Kidney (tissue), 22 donors: ENCODE measurements at places on chromosomes 2 and 18. TPM values are rescaled to one million over a fixed set of nuclear protein-coding genes. Genes with fewer than 3 reads are reported as not detected.

The SCN3A gene
- 6.3 TPM for total RNA-seq

The ANKRD29 gene
- total RNA-seq = 4.9 TPM

The SULT1C2 gene
- 67.4 TPM for total RNA-seq

The PCARE gene
- total RNA-seq = not detected

The MOCOS gene
- 5.8 TPM for total RNA-seq

The FAM210A gene
- 13.7 TPM for total RNA-seq

The LDLRAD4 gene
- 42.3 TPM for total RNA-seq

The GORASP2 gene
- total RNA-seq = 70.4 TPM

The LRP1B gene
- 1.2 TPM for total RNA-seq

DNA sequence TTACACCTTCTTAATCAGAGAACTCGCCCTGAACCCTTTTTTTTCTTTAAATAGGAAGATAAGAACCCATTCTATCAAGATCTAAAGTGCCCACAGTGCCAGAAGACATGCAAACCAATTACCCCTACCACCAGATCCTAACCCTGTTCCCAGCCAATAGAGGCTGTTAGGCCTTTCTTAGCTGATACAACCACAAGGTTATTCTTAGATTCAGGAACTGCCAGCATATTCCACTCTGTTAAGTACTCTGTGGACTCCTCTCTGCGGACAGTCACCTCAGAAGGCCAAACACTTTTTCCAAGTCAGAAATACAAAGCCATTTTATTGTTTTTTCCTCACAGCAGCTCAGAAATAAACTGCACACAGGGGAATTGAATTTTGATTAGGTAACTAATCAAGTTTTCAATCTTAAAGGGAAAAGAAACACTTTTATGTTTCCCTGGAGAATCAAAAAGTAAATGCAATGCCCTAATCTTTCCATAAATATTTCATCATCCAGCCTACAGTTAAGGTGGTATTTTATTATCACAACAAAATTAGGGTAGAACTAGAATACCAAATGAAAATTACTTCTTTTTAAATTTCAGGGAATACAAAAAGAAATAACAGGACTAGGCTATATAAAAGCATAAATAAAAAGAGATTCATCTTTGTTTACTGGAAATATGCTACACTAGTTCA is 111.4 kb downstream of the NBAS start:
- DNase-seq = peak; percentile 5

DNA sequence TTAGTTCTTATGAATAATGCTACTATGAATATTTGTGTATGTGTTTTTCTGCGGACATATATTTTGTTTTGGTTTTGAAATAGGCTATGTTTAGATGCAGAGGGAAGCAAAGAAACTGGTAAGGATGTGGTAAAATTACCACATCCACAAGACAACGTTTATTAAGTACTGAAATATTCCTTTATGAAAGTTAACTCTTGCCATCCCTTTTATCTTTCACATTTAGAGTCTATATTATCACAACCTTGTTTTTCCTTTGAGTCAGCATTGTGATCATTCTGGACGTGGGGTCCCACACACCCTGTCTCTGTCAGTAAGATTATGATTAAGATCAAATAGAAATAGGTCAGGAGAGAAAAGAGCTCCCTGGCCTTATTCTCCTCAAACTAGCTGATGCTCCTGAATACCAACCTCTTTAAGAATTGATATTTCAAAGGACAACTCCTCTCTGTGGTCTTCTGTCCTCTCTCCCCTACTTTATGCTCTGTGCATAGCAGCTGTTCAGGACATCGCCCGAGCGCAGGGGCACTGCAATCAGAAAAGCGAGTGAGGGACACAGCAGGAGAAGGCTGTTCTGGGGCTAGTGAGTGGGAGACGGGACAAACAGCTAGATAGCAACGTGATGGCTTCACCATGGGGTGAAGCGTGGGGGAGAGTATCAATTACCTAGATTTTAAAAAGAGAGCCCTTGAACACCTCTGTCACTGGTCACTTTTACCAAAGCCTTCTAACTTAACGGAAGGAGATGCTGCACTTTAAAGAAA is 12.2 kb downstream of the METAP1D start:
- DNase-seq = no peak

GRCh38 chr18:78926243-78926615 is 53.4 kb upstream of the SALL3 start:
- no peak for DNase-seq

- no peak for DNase-seq
Observed at GRCh38 chr18:28136071-28136470, 40.9 kb downstream of the CDH2 start.

DNA sequence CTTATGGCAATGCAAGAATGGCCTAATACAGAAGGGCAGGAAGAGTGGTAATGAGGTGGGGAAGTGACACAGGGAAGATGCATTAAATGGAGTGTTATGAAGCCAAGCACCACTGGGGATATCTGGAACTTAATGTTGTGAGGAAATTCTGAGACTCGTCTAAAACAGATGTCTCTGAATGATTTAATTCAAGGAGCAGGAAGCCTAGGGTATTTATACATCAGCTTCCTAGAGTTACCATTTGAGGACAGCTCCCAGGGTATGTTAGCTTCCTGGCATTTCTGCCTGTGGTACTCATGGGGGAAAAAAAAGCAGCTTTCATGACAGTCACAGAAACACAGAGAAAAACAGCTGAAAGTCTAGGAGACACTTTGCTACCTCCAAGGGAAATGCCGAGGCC is 989.5 kb downstream of the CBLN2 start:
- no peak for DNase-seq

DNA sequence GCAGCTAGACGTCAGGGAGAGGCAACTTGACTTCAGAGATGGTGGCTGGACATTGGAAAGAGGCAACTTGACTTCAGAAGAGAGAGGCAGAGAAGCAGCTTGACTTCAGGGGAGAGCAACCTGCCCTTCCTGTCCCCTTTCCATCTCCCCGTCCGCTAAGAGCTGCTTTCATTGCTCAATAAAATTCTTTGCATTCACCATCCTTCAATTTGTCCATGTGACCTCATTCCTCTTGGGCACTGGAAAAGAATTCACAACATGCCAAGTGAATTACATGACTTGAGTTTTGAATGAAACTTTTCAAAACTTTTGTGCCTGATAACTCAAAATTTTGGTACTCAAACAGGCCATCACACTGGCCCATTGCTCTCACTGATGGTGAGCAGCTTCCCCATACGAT is 158.9 kb downstream of the DPP4 start:
- DNase-seq = no peak

DNA sequence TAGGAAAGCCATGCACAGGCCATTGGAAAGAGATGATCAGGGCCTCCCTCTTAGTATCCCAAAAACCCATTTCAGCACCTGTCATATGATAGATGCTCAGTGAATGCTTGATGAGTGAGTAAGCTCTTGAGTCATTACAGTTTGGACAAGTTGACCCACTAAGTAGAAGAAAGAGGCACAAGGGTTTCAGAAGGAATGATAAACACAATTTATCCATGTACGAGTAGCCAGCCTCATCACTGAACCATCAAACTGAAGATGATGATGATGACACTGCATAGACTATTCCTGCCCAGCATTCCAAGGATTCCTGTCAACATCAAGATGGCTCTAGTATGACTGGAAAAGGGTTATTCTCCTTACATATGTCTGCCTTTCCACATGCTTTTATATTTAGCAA is 596.0 kb downstream of the BCL11A start:
- no peak for DNase-seq

DNA sequence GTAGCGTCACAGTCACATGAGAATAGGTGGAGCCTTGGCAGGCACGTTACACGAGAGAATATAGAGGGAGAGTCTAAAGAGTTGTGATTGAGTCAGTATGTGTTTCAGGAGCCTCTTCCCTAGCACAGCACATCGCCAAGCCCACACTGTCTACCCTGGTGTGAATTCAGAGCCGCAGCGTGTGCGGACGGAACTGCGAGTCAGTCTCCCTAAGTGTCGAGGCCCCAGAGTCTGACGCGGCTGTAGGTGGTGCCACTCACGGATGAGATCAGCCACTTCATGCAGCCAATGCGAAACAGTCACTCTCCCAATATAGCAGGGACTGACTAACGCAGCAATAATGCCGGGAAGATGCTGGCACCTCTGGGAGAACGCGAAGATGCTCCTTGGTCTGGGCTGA is 587.3 kb upstream of the ID2 start:
- DNase-seq = no peak

DNA sequence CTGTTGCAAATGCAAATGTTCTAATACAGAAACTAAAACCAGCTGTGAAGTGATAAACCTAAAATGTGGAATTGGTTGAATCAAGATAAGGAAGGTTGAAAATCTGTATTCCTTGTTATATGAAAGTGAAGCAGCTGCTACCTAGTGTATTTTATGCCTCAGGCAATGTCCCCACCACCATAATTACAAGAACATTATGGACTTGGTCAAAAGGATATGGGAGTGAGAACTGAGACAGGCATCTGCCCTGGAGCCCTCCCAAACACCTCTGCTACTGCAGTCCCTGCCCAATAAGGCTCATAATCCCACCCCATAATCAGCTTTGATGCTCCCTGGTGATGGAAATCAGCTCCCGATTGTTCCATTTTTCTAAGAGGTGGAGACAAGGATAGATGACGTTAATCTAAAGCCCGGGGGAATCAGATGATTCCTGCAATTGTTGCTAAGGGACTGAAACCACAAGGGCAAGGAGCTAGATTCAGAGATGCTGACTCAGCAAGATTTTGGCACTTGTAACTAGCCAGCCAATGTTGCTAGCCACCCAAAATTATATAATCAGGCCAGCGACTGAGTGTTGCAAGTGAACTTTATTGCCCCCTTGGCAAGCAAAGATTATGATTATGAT is 69.5 kb downstream of the EVA1A start:
- DNase-seq = no peak

- peak; percentile 41 for DNase-seq
Observed at GRCh38 chr2:46876741-46877384, 38.7 kb downstream of the MCFD2 start.

DNA sequence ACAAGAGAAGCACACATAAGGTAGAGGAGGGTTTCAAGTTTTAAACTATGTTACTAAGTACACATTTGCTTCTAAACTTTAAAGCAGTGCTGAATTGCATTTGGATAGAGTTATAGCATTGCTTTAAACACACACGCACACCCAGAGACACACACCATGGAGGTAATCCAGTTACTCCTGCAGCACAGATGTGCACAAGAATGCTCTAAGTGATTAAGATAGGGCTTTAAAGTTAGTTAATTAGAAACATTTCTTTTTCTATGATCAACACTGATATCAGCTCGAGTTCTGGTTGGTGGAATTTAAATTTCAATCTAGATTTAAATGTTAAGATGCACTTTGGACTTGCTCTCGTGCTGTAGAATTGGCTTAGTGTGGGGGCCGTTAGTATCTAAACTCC is 492.3 kb downstream of the ZEB2 start:
- no peak for DNase-seq

- DNase-seq = no peak
Observed at GRCh38 chr2:124034265-124034664, 9.2 kb downstream of the CNTNAP5 start.

DNA sequence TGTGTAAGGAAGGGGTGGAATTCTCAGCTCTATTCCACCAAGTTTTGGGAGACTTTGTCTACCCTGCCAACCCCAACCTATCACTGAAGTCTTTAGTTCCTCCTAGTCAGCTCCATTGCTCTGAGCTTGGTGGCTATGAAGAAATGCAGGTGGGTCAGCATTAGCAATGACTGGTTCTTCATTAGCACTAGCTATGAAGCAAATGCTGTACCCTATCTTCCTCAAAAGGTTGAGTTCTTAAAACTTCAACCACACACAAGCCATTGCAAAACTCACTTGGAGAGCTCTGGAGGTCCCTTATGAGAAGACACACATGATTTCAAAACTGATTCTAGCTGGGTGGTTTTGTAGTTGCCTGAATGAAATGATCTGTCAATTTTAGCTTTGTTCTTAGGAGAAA is 193.8 kb downstream of the IKZF2 start:
- no peak for DNase-seq

DNA sequence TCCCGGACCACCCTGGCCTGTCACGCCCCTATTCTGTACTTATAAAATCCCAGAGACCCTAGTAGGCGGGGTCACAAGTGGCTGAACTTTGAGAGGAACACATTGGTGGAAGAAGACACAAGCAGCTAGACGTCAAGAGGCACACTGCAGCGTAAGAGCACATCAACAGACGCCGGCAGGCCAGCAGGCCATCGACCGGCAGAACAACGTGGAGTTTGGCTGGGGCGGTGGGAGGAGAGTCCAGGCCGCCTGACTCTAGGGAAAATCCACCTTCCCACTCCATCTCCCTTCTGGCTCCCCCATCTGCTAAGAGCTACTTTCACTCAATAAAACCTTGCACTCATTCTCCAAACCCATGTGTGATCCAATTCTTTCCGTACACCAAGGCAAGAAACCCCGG is 601.8 kb upstream of the CDH2 start:
- no peak for DNase-seq

DNA sequence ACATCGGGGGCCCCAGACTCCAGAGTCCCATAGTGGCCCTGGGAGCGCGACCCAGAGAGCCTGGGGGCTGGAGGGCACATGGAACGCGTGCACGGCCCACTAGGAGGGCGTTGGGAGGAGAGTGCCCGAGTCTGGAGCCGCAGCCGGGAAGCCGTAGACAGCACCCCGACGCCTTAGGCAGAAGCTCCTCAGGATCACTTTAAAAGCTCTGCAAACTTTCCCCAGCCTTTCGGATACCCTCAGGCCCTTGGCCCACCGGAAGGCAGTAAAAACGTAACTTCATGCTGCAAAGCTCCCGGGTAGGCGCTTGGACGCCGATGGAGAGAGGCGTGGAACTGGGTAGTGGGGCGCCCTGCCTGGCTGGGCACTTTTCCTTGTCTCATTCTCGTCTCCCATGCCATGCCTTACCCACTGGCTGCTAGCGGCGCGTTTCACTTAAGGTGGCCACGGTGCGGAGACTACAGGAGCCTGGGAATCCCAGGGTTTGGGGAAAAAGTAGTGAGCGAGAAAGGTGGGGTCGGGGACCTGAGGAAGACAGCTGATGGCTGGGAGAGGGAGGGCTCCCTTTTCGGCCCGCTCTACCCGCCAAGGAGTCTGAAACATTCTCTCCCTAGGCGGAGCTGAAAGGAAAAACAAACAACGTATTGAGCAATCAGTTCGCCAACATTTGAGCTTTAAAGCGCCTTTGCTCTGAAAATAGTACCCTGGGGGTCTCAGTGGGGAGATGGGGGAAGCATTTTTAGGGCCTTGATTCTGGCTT is 141.8 kb downstream of the MEIS1 start:
- peak; percentile 70 for DNase-seq

- no peak for DNase-seq
Observed at GRCh38 chr2:75698918-75699317, 11.8 kb downstream of the GCFC2 start.

DNA sequence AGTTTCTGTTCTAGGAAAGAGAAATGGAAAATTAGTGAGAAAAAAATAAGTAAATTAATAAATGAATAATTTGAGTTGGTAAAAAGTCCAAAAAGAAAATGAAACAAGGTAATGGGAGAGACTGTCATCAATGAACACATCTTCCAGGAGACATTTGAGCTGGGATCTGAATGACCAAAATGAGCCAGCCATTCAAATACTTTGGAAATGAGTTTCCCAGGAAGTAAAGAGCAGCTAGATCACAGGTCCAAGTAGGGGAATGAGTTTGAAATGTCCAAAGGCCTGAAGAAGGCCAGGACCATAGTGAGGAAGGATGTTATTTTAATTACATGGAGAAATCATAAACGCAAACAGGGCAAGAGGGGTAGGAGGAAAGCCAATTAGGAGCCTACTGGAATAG is 6.6 kb upstream of the DNAH7 start:
- DNase-seq = no peak
